Esophagus mucosa (tissue), 1 donor: ENCODE measurements at places on chromosomes 6 and 20. TPM values are rescaled to one million over a fixed set of nuclear protein-coding genes. Genes with fewer than 3 reads are reported as not detected.

The C6orf136 gene
- total RNA-seq: 10.0 TPM

The WFDC5 gene
- total RNA-seq: 4.3 TPM

The TMEM242 gene
- total RNA-seq: 5.8 TPM

The NKX2-2 gene
- not detected for total RNA-seq

The IL17F gene
- total RNA-seq: 0.20 TPM

The RUNX2 gene
- total RNA-seq: 2.5 TPM

The SRMS gene
- total RNA-seq: 0.44 TPM

The CLDN20 gene
- not detected for total RNA-seq

The PAX1 gene
- total RNA-seq: not detected

The MYBL2 gene
- 17.1 TPM for total RNA-seq

The SF3B5 gene
- 162 TPM for total RNA-seq

The OR12D3 gene
- not detected for total RNA-seq

The HLA-DMA gene
- 16.2 TPM for total RNA-seq

The PRKN gene
- total RNA-seq: 2.4 TPM

The FAM83D gene
- total RNA-seq: 67.0 TPM

The BTN1A1 gene
- not detected for total RNA-seq

The KIF3B gene
- total RNA-seq: 11.9 TPM

The DDX43 gene
- 0.56 TPM for total RNA-seq

The OPRL1 gene
- 0.12 TPM for total RNA-seq

The DDO gene
- 0.08 TPM for total RNA-seq

The BPIFB2 gene
- total RNA-seq: 2.0 TPM

The POM121L2 gene
- not detected for total RNA-seq
